ENCODE measurements at places on chromosomes 7 and 10.

DNA sequence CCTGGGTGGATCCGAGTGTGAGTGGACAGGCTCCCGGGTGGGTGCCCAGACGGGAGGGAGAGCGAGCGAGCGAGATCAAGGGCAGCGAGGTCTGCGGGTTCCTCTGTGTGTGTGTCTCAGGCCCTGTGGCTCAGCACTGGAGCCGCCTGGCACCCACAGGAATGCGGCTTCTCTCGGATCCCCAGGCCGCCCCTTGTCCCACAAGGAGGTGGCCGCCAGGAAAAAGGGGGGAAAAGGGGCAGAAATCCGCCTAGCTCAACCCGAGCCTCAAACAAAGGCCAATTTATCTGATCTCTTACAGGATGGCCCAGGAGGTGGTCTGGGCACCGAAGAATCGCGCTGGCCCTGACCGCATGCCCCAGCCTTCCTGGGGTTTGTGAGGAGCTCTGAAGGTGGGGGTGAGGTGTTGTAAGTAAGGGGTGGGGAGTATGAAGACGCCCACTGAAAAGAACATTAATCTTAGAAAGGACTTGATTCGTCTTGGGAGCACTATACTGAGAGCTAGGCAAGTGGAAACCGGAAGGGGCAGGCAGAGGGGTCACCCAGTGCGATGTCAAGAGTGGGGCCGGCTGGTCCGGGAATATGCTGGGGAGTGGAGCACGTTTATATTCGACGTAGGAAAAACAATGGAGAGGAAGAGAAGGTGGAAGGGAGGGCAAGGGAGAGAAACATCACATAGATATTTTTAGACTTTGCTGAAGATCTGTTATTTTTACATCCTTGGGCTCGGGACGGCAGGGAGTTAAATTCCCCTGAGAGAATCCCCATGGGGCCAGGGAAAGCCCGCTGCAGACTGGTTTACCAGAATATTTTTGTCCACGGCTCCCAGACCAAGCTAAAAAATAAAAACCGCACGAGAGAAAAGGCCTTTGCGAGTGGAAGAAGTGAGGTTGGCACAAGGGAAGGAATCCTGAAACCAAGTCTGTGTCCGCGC lies 7.2 kb downstream of the DLX5 start:
- no peak for DNase-seq

DNA sequence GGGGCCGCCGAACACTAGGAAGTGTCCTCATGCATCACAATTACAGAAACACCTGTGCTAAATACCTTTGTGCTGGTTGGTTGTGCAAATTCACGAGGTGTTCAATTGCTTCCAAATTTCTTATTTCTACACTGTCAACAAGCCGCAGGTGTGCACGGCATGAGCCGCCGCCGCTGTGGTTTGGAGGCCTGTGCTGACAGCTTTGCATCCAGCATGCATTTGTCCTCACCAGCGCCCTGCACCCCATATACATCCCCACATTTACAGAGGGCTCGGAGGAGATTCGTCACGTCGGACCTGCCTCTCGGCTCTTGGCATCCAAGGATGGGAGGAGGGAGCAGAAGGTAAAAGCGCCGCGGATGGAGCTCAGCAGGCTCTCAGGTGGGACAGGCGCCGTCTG lies 305.3 kb upstream of the MKI67 start:
- no peak for DNase-seq

GRCh38 chr7:69198250-69198649 lies 400.0 kb upstream of the AUTS2 start:
- no peak for DNase-seq

DNA sequence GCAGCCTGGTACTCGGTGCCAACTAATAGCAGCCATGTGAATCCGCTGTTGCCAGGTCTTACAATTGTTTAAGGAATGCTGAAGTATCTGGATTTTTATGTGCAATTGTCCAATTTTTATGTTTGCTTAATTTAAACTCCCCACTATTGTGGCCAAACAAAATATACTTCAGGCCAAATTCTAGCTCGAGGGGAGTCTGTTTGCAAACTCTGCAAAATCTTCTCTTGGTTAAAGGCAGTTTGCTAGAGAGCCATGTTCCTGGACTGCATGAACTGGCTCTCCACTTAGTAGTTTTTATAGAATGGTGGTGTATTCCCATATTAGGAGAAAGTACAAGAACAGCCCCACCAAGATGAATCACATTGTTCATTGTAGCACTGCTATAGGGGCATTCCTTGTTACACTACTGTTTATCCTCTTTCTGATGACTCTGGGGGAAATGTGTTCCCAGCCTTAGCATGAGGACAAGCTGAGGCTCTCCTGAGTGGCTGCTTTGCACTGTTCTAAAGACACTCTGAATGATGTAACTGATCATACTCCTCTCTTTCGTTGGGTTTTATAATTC lies 178.0 kb upstream of the GLI3 start:
- DNase-seq, result no peak

GRCh38 chr7:106345421-106346166 lies 60.8 kb upstream of the NAMPT start:
- no peak for DNase-seq

DNA sequence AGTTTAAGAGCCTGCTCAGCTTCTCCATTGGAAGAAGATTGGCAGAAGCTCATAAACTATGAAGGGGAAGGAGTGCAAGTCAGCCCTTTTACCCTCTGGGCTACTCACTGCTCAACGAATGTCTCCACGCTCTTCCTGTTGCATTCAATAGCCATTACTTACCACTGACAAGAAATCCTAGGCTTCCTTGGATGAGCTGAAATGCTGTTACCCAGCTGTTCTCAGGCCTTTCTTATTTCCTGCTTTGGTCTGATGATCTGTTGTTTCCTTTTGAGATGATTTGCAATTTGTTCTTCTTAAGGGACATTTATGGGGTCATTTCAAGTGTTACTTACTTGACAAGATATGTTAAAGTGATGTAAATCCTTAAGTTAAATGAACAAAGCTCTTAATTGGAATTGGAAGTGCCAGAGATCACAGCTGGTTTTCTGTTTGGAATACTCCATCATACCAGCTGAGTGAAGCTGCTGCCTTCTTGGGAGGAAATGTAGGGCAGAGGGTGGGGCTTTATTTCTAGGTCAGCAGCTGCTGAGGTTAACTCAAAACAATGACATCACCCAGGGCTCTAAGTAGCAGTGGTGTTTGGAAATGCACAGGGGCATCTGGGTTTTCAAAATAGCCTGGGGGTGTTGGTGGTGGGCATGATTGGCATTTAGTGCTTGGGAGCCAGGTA lies 170.0 kb downstream of the PRKCQ start:
- peak; percentile 61 for DNase-seq

GRCh38 chr10:109275960-109276359 lies 647.4 kb downstream of the XPNPEP1 start:
- no peak for DNase-seq

- DNase-seq, result no peak
Observed at GRCh38 chr10:131816941-131817700, 83.7 kb upstream of the PPP2R2D start.

DNA sequence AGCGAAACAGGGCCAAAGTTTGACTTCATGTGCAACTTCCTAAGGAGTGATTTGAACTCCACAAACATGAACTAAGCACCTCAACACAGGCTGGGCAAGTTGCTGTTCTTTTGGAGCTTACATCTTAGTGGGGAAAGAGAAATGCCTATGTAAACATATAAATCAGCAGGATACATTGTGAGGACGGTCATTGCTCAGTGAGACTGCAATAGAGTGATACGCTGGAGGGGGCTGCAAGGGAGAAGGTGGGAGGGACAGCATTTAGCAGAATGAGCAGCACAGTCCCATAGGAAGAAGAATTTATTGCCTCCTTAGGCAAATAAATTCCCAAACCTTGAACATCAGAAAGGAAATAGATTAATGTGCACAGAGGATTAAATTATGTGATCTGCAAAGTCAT lies 90.0 kb downstream of the EGFR start:
- no peak for DNase-seq

GRCh38 chr7:139049936-139050335 lies 14.1 kb upstream of the ZC3HAV1L start:
- no peak for DNase-seq

DNA sequence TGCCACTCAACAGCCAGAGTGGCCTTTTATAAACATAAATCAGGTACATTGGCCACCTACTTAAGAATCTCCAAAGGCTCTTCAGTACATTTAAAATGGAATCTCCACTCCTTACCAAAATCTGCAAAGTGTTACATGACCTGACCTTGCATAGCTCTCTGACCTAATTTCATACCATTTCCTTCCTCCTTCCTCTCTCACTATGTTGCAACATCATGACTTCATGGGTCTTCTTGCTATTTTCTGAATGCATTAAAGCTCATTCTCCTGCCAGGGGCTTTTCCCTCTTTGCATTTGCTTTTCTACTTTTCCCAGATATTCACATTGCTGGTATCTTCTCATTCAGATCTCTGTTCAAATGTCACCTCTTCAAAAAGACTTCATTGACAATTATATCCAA lies 22.1 kb upstream of the PPP1R17 start:
- no peak for DNase-seq

DNA sequence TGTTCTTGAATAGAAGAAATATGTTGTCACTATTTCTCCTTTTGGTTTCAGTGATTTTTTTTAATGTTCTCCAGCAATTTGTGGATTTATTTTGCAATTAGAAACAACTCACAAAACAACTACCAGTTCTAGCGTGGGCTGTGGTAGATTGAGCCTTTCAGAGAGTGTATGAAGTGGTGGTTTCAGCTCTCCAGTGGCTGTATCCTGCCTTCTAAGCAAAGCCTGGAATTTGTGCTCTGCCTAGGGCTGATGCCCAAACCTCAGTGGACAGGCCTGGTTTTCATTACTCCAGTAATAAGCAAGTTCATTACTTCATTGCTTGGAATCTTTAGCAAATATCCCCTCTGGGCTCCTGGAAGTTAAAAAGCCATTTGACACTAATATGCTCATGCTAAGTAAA lies 35.9 kb downstream of the APBB1IP start:
- no peak for DNase-seq

DNA sequence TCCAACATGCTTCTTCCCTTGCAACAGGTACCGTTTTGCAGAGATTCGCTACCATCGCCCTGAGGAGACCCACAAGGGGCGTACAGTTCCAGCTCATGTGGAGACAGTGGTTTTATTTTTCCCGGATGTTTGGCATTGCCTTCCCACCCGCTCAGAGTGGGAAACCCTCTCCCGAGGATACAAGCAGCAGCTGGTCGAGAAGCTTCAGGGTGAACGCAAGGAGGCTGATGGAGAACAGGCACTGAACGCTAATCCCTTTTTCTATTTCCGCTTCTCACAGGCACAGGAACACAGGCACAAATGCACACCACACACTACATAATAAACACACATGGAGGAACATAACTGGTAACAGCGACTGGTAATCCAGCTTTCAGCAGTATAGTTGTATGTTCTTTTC lies 35.2 kb downstream of the CCAR1 start:
- DNase-seq, result no peak

DNA sequence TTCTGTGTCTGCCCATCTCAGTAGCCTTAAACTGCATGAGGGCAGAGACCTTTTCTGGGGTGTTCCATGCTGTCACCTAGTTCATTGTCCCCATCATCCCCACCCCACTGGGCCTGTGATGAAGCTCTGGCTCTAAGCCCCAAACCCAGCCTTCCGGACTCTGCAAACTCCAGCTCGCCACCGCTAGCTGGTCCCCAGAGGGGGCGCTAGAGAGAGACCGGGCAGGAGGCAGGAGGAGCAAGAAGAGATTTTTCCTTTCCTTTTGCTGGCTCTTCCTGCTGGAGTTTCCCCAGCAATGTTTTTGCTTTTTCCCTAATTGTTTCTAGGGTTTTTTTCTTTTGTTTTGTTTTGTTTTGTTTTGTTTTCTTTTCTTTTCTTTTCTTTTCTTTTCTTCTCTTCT lies 234.4 kb downstream of the TEX36 start:
- no peak for DNase-seq

GRCh38 chr10:86109421-86109820 lies 257.2 kb downstream of the GRID1 start:
- no peak for DNase-seq

- DNase-seq, result no peak
Observed at GRCh38 chr7:130401101-130401500, 20.8 kb downstream of the CPA1 start.

DNA sequence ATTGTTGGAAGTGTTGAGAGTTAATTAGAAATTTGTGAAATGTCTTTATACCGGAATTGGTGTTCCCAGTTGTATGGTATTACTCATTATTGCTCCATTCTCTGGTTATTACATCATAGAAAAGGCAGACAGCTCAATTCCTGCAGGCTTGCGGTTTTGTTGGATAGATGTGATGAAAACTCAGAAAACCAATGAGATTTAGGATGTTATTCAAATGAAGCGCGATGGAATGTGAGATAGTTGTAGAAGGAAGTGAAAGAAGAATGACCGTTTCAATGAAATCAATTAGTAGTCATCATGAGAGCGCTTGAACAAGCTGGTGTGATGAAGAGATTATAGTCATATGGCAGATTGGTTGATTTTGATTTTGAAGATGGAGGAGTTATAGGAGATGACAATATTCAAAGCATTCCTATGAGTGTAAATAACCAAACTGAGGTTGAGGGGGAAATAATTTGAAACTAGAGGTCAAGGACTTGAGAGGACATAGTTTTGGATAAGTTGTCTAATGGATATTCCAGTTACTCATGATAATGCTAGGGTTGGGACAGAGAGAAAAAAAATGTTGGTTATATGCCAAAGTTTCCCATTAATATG lies 991.5 kb downstream of the NRG3 start:
- DNase-seq, result no peak

DNA sequence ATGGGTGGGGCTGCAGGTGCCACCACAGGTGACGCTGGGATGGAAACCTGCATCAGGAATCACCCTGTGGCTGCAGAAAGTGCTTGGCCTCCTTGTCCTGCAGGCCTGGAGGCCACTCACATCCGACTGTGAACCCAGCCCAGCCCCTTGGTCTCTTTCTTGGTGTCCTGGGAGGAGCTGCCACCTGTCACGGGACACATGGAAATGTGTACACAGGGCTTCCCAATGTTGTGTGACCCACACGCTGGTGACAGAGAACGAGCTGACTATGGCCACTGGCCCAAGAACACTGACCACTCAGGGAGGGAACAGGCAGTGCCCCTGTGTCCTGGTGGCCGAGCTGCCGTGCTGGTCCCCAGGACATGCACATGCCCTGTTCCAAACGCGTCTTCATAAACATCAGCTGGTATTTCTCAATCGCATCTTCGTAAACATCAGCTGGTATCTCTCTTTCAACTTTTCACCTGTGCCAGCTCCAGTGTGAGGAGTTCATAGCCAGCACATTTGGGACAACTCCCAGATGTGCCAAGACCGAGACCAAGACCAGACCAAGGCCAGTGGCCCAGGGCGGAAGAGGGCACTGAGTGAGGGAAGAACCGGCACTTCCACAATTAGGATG lies 57.9 kb upstream of the INPP5A start:
- no peak for DNase-seq

GRCh38 chr7:18860221-18860620 lies 257.2 kb downstream of the TWIST1 start:
- DNase-seq, result no peak

- DNase-seq, result no peak
Observed at GRCh38 chr7:46900312-46901263, 681.3 kb downstream of the TNS3 start.

GRCh38 chr7:139901056-139901795 lies 72.2 kb downstream of the TBXAS1 start:
- DNase-seq, result no peak

DNA sequence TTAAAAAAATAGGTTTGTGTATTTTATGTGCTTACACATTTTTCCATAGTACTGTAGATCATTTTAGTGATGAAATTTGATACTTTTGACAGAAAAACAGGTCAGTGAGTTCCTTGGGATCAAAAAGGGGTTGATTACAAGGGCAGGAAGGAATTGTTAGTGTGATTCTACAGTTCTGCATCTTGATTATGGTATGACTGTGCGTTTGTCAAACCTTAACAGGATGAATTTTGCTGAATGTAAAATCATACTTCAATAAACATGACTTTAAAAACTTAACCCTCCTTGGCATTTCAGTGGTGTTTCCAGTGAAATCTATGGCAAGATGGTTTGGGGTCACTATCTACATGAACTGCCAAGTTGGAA lies 35.6 kb upstream of the TOMM7 start:
- DNase-seq, result no peak

Data from renal cortex interstitium (tissue), 15 donors.